ENCODE measurements at places on chromosomes 7 and 10.

- no peak for DNase-seq
Observed at GRCh38 chr10:13743101-13743693, 156.4 kb downstream of the PRPF18 start.

GRCh38 chr10:69045441-69046300 is 42.2 kb upstream of the SRGN start:
- DNase-seq = peak; percentile 71

- DNase-seq = no peak
Observed at GRCh38 chr10:121322776-121323175, 275.5 kb downstream of the FGFR2 start.

DNA sequence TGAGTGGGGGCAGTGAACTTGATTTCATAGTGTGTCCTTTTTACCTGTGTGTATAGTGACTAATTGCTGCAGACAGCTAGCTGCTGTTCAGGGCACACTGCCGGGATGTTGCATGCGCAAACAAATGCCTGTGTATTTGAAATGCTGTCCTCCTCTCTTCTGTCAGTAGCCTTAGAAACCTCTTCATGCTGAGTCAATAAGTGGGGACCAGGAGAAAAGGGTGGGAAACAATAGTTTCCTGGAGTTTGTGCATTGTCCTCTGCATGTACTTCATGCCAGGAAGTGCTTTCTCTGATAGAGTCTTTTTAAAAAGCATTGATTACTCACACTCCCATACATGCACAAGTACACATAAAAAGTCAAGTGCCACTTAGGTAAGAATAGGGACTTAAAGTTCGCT is 1183.7 kb upstream of the CELF2 start:
- no peak for DNase-seq

DNA sequence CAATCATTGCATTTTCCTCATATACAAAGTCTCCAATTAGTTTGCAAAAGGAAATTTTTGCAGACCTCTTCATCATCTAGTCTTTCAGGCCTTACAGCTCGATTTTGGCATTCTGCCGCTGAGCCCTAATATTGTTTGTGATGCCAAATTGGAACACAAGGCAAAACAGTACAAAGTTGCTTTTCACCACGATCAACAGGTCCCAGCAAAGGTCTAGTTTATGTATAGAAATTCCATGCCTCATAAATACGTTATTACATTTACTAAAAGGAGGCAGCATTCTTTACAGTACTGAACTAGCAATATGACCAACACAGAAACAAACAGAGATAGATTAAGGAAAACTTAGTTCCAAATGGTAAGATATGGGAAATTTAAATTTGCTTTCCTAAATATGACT is 7.0 kb upstream of the DNAJC1 start:
- no peak for DNase-seq

DNA sequence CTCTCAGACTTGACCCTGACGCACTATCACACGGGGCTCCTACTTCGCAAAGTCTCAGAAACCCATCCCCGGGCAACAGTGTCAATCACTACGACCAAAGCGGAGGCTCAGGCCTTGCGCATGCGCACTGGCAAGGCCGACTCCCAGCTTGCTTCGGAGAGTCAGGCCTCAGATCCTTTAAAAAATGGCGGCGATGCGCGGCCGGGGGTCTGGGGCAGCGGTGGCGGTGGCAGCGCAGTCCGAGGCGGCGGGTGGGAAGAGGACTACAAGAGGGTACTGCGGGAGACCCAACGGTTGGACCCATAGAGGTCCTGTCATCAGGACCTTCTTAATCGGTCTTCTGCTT is 196.9 kb downstream of the ZNF716 start:
- no peak for DNase-seq

- no peak for DNase-seq
Observed at GRCh38 chr10:124168581-124168980, 75.2 kb upstream of the CHST15 start.

- no peak for DNase-seq
Observed at GRCh38 chr7:4202954-4203353, 479.1 kb upstream of the FOXK1 start.

- no peak for DNase-seq
Observed at GRCh38 chr10:102581981-102582580, 62.2 kb upstream of the TRIM8 start.

DNA sequence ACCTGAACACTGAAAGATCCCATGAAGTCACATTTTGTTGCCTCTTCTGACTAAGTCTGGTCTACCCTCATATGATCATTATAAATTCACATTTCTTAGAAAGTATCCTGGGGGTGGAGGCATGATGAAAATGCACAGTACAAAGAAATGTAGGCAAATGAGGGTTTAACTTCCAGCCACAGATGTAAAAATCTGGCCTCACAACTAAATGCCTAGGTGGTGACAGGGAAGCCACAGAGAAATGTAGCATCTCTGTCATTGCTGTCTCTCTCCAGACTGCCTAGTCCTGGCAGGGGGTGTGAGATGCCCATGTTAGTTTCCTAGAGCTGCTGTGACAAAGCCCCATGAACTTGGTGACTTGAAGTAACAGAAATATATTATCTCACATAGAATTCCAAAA is 395.9 kb downstream of the SORCS3 start:
- no peak for DNase-seq

DNA sequence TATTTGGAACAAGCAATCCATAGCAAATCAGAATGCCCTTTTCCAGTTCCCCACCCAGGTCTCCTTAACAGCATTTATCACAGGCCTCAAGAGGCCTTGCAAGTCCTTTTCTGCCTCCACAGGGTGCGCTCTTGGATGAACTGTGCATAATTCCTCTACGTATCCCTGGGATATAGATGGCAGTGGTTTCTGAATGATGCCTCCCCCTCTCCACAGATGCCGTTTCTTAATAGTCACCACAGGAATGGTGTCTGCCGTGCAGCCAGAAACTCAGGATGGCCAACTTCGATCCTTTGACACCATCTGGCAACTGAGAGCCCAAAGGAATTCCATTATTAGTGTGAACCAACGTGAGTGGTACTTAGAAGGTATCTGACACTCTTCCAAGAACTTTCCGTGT is 43.1 kb downstream of the JAZF1 start:
- no peak for DNase-seq

GRCh38 chr10:107232013-107232412 is 67.5 kb upstream of the SORCS1 start:
- DNase-seq = no peak

DNA sequence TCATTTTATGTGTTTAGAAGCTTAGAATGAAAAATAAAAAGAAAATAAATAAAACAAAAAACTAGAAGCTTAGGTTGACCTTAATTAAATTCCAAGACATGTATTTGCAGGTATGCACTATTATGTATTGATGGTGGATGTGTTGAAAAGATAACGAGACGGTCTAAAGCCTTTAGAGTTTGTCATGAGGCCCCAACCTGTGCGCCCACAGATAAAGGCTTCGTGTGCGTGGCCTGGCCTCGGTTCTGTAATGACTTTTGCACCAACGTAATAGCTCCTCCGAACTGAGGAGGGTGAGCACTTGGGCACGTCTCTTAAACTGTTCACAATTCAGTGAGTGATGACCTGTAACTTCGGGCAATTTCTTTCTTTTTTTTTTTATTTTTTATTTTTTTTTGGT is 43.7 kb upstream of the NCAPG2 start:
- no peak for DNase-seq

- DNase-seq = no peak
Observed at GRCh38 chr7:134949171-134949570, 37.1 kb upstream of the AGBL3 start.

GRCh38 chr10:43421519-43421918 is 12.5 kb upstream of the HNRNPF start:
- DNase-seq = no peak

DNA sequence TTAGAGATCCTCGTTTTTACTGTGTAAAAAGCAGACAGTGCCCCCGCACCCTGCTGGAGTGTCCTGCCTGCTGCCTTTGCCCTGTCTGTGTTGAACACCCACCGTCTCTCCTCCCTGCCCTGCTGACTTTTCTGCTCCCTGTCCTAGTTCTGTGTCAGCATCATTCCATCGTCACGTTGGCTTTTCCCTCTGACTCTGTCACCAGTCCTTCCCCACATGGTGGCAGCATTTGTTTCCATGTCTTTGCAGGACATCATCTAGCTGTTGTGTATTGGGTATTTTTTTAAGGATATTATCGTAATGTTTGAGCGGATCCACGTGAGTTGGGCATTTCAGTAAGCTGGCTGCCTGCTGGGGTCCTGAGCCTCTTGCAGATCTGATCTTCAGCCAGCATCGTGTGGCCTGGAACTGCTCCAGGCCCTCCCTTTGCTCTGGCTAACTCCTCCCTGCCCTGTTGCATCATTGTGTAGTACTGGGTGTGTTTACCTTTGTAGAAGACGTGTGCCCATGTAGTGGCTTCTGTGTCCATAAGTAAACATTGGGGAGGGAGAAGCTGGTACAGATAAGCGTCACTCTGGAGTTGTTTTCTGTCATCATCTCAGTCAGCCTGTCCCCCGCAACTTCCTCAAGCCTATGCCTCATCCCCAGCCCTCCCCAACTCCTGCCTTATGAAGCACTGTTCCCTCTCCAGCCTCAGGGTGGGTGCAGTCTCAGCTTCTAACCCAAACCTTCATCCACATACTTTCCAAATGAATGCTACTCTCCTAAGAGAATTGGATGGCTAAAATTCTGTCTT is 44.3 kb downstream of the TRRAP start:
- DNase-seq = no peak

- DNase-seq = peak; percentile 81
Observed at GRCh38 chr7:130982160-130982638, 248.2 kb upstream of the KLF14 start.

GRCh38 chr10:31803606-31804351 is 124.9 kb downstream of the ARHGAP12 start:
- DNase-seq = no peak

DNA sequence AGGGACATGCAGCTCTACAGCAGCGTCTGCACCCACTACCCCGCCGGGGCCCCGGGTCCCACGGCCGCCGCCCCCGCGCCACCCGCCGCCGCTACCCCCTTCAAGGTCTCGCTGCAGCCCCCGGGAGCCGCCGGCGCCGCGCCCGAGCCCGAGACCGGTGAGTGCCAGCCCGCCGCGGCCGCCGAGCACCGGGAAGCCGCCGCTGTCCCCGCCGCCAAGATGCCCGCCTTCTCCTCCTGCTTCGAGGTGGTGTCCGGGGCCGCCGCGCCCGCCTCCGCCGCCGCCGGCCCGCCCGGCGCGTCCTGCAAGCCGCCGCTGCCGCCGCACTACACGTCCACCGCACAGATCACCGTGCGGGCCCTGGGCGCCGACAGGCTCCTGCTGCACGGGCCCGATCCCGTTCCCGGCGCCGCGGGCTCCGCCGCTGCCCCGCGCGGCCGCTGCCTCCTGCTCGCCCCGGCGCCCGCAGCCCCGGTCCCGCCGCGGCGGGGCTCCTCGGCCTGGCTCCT is 631 bp downstream of the OTUD1 start:
- no peak for DNase-seq

Data from CD4-positive, alpha-beta T cell treated with Interleukin-17A for 1 hour (primary cell).